Ovary (tissue), 10 donors: ENCODE measurements at places on chromosomes 3 and 15. TPM values are rescaled to one million over a fixed set of nuclear protein-coding genes. Genes with fewer than 3 reads are reported as not detected.

DNA sequence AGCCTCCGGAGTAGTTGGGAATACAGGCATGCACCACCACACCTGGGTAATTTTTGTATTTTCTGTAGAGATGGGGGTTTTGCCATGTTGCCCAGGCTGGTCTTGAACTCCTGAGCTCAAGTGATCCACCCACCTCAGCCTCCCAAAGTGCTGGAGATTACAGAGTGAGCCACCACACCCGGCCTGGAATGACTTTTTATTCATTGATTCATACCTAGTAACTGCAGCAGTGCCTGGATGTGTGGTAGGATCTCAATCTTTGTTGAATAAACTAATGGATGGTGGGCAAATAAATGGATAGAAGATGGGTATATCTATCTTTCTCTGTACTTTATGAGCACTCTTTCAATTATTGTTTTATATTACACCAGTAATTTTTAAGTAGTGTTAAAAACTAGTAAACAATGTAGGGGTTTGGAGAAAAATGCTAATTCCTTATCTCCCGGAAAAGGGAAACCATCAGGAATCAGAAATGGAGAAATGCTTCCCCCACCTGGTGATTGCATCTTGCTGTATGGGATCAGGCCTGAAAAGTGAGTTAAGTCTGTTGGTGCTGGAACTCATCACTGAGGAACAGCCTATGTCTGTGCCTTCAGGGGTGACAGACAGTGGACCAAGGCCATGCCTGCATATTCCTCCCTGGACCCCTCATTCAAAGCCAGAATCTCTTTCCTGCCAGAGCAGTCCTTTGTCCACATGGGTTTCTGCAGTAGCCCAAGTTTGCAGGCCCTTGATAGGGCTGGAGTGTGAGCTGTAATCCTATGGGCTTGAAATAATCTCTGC, 161.0 kb upstream of the CTDSPL start:
- DNase-seq = no peak

DNA sequence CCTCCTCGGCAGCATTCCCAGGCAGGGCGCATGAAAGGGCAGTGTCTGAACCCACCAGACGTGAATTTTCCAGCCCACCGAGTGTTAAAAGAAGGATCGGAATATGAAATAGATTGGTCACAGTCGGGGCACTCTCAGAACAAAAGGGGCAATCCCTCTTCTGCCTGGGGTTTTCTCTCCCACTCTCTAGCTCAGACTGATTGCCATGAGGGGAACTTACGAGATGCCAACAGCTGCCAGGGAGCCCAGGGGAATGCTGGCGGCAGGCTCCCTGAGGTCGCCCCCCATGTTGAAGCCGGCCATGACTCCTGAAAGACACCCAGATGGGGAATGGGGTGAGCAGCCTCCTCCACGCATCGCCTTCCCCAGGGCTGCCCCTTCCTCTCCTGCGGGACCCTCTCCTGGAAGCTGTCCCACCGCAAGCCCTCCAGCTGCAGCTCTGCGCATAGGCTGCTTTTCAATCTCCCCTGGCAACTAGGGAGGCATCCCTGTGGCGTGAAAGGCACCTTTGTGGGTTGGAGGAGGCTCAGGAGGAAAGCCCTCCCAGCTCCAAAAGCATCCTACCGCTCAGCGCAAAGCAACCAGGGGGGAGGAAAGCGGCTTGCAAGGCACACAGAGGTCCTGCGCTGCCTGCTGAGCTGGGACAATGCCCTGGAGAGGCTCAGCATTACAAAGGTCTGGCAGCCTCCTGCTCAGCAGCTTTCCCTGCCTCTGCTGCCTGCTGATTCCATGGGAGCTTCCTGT, 64.8 kb upstream of the HEG1 start:
- no peak for DNase-seq

DNA sequence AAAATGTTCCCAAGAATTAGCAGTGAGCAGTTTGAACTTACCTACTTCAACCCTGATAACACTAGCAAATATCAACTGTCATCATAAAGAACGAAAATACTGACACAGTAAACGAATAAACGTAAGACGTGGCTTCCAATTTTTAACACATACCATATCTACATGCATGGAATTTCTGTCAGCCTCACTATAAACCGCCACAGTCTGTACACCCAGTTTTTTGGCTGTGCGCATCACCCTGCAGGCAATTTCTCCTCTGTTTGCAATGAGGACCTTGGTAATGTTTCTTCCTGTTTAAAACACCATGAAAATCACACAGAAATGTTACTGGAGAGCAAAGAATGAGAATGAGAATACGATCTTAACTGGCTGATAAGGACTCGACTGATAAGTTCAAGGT, 7.0 kb downstream of the MCCC1 start:
- DNase-seq = no peak

DNA sequence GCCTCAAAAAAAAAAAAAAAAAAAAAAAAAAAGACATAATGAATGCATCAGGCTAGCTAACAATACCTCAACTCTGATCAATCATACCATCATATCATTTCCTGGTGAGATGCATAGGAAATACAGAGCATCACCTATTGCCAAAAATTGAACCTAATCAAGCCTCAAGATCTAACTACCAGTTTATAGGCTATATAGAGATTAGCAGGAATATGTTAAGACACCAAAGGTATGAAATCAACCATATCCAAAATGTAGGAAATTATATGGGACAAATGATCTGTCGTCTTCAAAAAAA, 387 bp upstream of the VPS33B start:
- no peak for DNase-seq

GRCh38 chr3:117669774-117670173, 960.2 kb downstream of the TUSC7 start:
- no peak for DNase-seq

- no peak for DNase-seq
These were observed 33.1 kb downstream of the IL1RAP start for GRCh38 chr3:190546881-190547510.

DNA sequence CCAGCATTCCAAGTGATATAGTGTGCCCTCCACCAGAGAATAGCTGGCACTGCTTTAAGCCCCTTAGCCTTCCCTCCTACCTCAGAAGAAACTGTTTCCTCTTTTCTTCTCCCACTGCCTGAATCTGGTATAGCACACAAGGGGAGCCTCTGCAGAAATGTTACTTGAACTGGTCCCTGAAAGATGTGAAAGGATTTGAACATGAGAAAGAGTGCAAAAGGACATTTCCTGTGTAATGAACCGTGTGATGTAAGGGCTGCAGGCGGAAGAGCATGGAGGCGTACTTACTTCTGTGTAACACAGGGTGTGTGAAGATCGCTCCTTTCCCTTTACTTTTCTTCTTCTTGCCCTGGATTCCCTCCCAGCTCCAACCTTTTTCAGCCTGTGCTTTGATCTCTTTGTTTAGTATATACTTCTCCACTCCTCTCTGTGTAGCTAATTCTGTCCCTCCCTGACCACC, 8.4 kb downstream of the TMOD3 start:
- DNase-seq = no peak

DNA sequence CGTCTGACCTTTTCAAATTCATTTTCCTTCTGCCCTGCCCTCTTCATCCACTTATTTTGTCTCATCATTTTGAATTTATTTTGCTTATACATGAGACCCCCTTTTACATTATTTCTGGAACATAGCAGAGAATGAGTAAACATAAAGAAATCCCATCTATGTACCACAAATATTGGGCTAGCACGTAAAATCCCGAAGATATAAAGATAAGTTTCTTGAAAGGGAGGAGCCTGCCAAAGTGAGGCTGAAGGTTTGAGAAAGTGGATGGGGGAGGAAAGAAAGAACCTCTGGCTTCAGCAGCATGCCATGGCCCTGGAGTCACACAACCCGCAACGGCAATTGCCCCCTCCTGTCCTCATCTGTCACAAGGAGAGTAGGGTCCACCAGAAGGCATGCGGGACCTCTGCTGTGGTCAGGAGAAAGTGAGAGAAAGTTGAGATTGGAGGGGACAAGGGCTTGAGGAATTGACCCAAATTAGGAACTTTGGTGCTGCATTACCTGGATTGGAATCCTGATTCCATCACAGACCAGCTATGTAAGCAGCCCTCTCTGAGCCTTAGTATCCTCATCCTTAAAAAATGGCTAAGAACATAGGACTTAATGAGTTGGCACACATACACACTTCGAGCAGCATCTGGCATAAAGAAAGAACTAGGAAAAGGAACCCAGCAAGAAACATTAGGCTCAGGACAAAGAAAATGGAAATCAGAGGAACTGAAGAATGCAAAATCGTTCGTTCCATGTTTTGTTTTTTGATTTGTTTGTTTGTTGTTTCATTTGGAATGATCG, 53.7 kb upstream of the GYG1 start:
- no peak for DNase-seq

DNA sequence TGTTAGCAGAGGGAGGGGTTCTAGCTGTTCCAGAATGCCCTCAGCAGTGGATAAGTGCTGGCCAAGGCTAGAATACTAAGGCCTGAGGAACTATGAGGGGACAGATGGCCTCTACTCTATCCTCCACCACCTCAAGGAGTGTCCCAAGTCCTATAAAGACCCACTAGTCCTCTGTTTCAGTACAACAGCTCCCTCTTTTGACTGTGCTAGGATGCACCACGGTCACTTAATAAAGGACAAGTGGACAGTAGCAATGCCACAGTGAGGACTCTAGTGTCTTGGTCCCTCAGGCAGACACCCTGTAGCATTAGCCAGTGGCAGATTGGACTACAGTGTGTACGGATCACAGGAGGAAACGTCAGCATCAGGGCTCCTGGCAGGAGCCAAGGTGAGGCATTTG, 171.8 kb upstream of the PROK2 start:
- DNase-seq = no peak

DNA sequence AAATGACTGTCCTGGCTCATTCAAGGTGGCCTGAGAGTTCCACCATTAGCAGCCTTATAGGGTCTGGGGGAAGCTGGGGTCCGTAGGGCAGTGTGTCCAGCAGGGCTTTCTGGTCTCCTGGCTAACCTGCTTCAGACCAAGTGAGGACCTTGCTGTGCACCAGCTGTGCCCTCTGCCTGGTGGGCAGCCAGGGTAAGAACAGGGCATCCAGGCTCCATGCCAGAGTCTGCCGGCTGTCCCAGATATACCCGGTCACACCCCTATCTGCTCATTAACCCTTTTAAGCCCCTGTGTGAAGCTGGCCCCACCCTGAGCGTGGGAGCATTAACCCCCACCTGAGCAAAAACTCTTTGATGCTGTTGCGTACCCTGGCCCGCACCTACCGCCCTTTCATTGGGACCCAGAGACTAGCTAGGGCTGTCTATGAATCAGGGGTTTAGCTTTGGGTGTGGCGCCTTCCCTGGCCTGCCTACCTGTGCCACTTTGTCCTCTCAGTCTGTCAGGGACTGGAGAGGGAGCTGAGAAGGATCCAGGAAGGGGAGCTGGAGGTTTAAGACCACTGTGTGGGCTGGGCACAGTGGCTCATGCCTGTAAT, 17.6 kb downstream of the SEMA3F start:
- DNase-seq = no peak

- DNase-seq = peak; percentile 15
These were observed at the start of gene PDE8A for GRCh38 chr15:84981711-84982300. TSS of gene PDE8A (plus strand) at chr15:84981856. CDS start at chr15:84982163, 307 bp downstream.

DNA sequence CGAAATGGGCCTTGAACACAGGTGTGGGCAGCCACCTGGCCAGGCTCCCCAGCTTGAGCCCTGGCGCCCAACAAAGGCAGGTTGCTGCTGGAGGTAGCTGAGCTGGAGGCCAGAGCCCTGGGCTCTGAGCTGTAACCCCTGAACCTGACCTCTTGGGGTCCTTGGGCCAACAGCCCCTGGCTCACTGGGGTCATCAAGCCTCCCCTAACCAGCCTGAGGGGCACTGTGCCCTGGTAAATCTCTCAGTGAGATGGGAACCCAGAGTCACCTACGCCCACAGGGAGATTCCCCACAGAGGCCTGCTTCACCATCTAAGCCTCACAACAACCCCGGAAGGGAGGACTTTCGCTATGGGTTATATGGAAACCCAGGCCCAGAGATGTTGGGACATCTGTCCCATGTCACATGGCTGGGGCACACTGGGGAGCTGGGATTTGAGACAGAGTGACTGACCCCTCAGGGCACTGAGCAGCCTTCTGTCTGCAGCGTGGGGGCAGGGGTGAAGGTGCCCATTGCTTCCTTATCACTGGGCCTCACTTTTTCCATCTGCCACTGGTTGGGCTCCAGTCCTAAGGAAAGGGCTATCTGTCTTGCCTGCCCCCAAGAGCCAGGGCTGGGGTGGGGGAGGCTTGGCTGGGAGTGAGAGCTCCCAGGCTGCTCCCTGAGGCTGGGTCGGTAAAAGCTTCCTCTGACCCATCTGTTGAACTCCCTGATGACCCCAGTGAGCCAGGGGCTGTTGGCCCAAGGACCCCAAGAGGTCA, 59.1 kb downstream of the IQSEC1 start:
- DNase-seq = no peak

DNA sequence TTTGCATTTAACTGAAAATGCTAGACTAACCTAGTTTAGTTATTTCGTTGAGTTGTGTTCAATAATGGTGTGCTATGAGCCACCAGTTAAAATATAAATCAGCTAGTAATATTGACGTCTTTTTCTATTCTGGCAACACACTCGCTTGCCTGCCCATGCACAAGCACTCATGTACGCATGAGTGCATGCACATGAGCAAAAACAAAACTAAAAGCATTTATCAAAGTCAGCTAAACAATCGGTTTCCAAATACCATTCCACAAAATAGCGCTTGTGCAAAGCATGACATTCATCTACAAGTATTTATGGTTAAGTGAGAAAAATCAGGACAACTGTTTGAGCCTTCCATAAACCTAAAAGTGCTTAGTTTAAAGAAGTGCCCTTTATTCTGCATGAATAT, 13.1 kb upstream of the SAMMSON start:
- no peak for DNase-seq

GRCh38 chr15:68930268-68931022, at the start of gene SPESP1:
TSS of gene SPESP1 (plus strand) at chr15:68930525. CDS start at chr15:68930654, 129 bp downstream.
- peak; percentile 59 for DNase-seq

- no peak for DNase-seq
These were observed 290.9 kb downstream of the OCA2 start for GRCh38 chr15:27808182-27808581.

Gene LSM3
- 8.9 TPM for total RNA-seq

Gene TTLL13
- total RNA-seq = not detected

Gene XCR1
- total RNA-seq = 0.05 TPM

Gene CHRD
- 22.8 TPM for total RNA-seq

Gene SLC24A5
- total RNA-seq = not detected

Gene TLE3
- 70.8 TPM for total RNA-seq

Gene SLC22A13
- total RNA-seq = 0.15 TPM

Gene ARGFX
- not detected for total RNA-seq
